AG20443 (cell line): ENCODE measurements at places on chromosomes 11 and 22.

DNA sequence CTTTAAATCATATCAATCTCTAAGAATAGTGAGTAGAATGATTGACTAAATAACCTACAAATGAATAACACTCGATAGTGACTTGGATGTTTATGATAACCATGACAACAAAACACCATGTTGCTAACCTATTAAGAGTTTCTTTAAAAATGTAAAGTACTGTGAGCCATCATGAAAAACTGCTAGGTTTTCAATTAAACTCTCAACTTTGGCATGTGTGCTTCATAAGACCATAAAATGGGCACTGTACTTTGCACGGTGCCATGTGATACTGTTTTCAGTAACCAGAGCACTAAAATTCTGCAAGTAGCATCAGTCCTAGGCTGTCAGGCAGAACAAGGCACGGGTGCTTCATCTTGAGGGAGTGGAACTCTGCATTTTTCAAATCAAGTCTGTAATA is 96.2 kb upstream of the TRIM77 start:
- no peak for DNase-seq

DNA sequence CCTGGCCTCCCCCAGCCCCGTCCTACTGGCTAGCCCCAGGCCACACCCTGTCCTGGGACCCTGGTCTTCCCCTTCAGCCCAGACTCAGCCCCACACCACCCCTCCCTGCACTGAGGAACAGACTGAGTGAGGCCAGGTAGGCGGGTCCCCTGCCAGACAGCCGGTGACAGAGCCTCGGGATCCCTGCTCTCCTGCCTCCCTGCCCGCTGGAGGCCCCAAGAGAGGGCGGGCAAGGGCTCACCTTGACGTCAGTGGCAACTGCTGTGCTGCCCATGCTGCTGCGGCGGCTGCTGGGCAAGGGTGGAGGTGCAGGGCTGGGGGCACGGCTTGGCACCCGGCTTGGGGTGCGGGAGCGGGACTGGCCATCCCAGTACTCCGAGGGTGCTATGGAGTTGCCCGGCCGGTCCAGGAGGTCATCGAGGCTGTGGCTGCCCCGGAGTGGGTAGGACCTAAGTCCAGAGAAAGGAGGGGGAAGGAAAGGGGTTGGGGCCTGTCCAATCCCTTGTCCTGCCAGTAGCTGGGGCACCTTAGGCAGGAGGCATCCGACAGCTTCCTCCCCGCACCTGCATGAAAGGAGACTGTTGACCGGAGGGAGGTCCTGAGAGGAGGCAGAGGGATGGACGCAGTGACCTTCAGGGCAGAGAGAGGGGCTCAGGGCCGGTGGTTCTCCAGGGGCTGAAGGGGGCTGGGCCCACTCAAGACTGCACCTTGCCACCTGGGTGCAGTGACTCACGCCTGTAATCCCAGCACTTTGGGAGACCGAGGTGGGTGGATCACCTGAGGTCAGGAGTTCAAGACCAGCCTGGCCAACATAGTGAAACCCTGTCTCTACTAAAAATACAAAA is 2.2 kb upstream of the SLC16A8 start:
- no peak for DNase-seq

DNA sequence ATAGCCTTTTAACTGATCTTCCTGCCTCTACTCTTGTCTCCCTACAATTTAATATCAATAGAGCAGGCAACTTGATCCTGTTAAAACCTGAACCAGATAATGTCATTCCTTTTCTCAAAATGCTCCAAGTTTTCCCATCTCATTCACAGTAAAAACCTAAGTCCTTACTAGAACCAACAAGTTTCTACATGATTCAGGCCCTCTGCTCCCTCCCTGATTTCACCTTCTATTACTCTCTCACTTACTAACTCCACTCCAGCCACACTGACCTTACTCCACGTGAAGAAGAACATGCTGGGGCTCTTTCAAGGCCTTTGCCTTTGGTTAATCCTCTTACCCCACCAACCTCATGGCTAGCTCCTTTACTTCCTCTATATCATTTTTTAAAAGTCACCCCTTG is 71.1 kb downstream of the PRCP start:
- no peak for DNase-seq

GRCh38 chr11:62430425-62430824 is 11.6 kb downstream of the SCGB1A1 start:
- no peak for DNase-seq

DNA sequence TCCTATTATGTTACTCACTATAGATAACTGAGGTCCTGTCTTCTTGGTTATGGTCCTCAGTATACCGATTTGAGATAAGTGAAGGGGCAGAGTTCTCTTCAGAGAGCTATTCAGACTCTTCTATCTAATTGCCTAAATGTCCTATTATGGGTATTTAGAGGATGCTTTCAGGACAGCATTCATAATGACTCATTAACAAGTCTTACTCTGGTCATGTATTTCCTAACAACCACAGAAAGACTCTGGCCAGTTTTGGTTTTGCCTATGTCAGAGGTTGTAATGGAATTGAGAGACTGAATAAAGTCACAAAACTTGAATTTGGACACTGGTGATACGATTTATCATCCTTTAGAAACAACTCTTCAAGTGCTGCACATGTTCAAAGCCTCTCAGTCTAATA is 1233.0 kb downstream of the JRKL start:
- DNase-seq = no peak

GRCh38 chr22:28980326-28980725 is 81.3 kb downstream of the C22orf31 start:
- DNase-seq = no peak

DNA sequence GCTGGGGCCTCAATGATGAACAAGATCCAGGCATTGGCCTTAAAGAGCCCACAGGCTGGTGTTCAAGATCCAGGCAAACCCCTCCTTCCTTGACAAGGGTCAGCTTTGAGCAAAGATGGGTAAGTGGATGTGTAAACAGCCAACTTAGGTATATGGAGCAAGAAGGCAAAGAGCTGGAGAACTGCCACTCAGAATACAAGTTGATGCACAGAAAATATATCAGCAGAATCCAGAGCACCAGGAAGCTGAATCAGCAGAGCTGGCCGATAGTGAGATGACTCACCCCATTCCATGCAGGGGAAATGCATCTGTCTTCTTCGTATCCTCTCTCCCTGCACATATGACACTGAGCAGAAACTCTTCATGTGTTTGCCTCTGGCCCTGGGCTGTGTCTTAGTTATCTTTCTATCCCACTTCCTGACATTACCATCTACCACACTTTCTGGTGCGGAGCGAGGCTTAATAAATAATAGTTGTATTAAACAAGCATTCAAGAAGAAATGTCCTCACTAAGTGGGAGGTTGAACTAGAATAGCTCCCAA is 57.8 kb downstream of the ENDOD1 start:
- peak; percentile 82 for DNase-seq

DNA sequence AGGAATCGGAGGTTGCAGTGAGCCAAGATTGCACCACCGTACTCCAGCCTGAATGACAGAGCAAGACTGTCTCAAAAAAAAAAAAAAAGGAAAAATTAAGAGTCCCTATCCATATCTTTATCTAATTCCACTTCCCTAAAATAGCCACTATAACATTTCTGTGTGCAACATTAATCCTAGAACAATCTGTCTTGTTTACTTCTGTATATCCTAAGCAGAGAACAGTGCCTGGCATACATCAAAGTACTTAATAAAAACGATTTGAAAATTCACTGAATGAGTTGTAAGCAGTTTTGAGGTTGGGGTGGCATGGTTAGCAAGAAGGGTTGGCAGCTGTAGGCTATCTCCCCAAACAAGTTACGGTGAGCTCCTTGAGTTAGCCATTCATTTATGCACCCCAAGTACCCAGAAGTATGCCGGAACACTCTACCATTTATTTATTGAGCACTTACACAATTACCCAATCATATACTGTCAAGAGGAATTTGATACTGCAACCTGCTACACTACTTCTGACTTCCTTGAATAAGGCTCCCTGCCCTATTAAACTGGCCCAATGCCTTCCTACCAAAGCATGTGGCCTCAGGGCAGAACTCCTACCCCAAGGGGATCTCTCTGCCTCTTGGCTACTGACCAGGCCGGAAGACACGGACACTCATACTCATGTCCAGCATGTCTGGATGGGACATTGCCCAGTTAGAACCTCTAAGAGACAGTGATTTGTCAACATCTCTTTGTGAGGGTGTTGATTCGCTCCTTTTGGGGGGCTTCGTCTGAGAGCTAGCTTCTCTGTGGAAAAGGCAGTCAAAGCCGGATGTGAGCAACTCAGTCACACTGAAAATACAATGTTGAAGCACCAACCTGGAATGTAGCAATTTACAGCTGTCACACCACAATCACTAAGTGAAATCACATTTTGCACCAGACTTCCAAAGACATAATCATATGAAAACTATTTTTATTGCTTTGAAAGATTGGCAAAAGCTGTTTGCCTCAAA is 16.3 kb upstream of the TMEM41B start:
- DNase-seq = peak; percentile 69
